ENCODE measurements at places on chromosomes 2 and 18.

DNA sequence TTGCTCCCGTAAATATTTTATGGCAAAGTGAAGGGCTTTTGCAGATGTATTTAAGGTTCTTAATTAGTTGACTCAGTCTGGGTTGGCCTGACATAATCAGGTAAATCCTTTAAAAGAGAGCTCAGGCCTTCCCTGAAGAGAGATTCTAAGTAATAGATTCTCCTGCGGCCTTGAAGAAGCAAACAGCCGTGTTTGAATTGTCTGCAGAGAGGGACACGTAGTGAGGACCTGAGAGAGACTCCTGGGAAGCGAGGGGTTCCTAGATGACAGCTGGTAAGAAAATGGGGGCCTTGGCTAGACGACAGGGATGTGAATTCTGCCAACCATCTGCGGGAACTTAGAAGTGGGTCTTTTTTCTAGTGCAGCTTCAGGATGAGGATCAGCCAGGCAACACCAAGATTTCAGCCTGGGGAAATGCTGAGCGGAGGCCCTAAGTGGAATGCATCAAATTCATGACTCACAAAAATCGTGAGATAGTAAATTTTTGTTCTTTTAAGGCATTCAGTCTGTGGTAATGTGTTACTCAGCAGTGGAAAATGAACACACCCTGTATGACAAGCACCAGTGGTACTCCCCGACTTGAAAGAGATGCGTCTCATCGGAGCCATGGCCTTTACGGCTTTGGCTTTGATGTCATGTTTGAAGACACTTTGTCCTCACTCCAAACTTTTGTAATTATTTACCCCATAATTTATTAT is 62.1 kb upstream of the SMIM21 start:
- DNase-seq, result no peak

DNA sequence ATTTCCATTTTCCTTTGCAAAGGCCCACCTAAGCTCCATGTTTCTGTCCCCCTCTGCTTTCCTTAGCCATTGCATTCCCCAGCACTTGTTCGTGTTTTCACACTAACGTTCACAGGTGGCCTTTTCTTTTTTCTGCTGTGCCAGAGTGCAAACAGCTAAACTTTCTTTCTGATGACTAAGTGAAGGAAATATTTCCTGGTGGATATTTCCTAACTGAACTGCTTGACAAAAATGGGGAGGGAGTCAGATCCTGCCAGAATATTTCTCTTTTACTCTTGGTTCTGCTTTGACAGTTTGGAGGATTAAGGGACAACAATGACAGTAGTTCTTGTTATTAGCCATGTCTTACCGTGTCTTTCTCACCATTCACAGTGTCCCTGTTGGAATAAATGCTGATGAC is 344.0 kb downstream of the ARHGAP15 start:
- DNase-seq, result no peak

- DNase-seq, result no peak
Measured at GRCh38 chr2:235677937-235678336, 184.1 kb downstream of the AGAP1 start.

- no peak for DNase-seq
Measured at GRCh38 chr18:63585988-63586387, 1.2 kb upstream of the SERPINB13 start.

DNA sequence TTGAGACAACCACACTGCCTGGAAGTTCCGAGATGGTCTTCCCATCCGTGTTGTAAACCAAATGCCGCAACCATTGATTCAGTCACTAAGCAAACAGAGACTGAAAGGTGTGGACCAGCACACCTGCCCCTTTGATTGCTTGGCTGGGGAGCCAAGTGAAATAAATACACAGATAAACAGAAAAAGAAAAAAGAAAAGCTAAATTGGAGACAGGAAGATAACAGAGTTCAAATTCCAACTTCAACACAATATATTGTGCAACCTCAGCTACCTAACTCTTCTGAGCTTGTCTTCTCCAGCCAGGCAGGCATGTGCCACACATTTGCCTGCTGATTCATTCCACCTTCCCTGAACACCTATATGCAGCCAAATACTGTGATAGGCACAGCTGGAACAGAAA is 110.9 kb downstream of the PID1 start:
- no peak for DNase-seq

GRCh38 chr2:190351955-190352354 is 8.6 kb downstream of the INPP1 start:
- no peak for DNase-seq

GRCh38 chr2:78304678-78305077 is 720.8 kb upstream of the REG3G start:
- DNase-seq, result no peak

DNA sequence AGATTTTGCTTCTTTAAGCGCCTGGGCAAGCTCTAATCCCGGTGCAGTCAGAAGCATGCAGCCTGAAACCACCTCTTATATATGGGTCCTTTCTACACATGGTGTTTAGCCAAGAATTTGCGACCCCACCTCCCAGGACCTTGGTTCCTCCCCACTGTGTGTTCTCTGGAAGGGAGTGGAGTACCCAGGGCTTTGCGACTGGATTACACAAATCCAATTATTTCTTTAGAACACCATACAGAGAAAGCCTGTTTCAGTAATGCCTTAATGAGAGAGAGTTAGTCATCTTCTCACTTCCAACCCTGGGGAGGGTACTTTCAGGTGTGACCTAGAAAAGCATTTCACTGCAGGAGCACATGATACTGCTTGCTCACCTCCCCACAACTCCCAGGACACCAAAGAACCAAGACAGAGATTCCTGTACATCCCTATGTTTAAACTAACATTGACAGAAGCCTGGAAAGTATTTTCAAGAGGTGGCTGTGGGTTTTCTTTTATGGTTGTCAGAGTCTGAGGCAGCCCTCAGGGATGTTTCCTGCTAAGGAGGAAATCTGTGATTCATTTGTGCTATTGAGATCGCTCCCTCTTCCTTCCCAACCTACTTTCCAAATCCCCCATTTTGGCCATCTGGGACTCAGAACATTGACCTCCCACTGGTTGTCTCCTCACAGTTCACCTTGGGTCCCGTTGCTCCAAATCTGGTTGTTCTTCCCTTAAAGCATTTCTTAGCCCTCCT is at the start of gene CAPN14:
Gene CAPN14 (minus strand): TSS at position 51 of the 736 bp plus-strand sequence. CDS start 12,068 bp downstream, outside the sequence.
- no peak for DNase-seq

GRCh38 chr2:71588497-71589170 is 135.3 kb downstream of the DYSF start:
- DNase-seq, result no peak

DNA sequence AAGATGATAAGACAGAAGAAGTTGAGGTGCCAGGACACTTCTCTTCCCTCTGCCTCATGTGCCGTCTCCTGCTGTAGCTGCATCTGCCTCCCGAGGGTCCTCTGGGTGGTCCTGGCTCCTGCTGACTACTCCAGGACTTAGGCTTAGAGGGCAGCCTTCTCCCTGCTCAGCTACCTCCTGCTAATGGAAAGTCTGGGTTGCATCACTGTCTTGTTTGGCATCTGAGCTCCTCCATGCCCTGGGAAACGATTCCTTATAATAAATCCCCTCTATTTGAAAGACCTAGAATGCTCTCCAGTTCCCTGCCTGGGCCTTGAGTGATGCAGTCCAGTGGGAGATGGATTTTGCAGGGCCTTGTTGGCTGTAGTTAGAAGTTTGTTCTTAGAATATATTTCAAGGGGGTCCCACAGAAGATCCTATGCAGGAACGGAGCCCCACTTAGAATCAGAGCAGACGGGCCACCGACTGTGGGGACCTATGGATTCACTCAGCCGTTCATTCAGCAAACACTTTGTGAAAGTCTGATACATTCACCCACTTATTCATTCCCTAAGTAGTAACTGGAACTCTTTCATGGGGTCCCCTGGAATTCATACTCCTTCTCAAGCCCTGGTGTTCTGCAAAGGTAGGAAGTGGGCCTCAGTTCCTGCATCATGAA is 269.8 kb upstream of the HDAC4 start:
- DNase-seq, result no peak

- DNase-seq, result no peak
Measured at GRCh38 chr2:73850009-73850408, 21.2 kb downstream of the STAMBP start.

- DNase-seq, result no peak
Measured at GRCh38 chr2:12347066-12347493, 369.7 kb upstream of the TRIB2 start.

DNA sequence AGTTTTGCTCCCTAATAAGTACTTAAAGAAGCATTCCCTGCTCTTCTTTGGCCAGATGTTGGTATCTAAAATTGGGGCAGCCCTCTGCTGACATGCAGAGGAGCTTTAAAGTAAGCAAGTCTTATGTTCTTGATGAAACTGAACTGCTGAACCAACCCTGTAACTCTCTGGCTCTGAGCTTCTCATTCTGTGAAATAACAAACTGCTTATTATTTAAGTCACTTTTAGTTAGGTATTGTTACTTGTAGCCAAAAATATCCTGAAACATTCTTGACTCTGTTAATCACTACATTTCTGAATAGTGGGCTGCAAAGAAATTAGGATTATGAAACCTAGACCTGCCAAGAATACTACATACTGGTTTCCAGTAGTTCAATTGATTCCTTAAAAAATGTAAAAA is 15.5 kb downstream of the PPP3R1 start:
- DNase-seq, result no peak

DNA sequence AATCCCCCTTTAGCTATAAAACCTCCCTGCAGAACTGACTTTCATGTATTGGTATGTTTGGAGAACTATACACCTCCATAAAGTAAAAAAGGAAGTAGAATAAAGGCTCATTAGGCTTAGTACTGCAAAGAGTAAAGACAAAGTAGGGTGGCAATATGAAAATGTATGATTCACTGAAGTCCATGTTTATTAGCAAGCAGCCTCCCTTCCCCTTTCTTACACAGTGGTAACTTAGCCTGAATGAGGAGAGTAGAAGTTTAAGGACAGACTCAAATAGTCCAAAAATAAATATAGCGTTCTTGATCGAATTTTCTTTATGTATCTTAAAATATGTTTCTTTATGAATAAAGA is 1.5 kb downstream of the ZNF804A start:
- DNase-seq, result no peak

DNA sequence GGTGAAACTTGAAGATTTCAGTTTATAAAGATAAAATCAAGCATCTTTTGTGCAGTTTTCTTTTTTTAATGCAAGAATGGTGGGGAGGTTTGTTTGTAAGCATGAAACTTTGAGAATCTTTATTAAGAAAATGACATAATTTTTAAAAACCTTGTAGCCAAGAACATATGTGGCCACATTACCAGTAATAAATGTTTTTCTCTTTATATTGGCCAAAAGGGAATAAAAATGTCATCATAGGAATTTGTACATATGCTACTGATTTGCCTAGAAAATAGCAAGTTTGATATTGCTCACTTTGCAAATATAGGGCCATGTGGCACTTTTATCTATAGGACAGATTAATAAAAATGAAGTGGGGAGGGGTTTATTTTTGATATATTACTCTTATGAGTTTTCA is 25.6 kb downstream of the METTL21A start:
- DNase-seq, result no peak

- no peak for DNase-seq
Measured at GRCh38 chr2:221676566-221677172, 104.6 kb upstream of the EPHA4 start.

- DNase-seq, result no peak
Measured at GRCh38 chr2:239324456-239324855, 76.4 kb downstream of the HDAC4 start.

DNA sequence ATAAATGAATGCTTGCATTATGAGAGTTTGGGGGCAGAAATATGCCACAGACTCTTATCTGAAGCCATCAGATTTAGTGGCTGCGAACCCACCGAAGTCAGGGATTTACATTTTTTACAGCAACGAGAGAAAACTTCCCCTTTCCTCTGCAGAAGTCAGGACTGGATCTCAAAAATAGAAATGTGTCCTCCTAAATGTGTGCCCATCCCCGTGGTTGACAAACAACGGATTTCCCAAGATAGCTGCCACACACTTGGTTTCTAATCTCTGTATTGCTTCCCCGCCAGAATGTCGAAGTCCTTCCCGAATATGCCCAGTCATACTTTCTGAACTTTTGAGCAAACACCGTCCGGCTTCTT is 879 bp upstream of the ADAM23 start:
- DNase-seq, result no peak

DNA sequence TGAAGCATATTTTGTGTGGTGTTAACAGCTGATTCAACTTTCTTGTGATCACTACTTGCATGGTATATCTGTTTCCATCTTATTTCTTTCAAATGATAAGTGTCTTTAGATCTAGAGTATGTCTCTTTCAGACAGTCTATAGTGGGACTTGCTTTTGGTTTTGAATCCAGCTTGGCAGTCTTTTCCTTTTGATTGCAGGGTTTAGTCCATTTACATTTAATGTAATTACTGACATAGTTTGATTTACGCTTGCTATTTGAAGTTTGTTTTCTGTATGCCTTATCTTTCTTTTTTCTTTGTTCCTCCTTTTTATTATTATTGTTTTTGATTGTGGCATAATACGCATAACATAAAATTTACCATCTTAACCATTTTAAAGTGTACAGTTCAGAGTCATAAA is 9.2 kb upstream of the RALBP1 start:
- no peak for DNase-seq

DNA sequence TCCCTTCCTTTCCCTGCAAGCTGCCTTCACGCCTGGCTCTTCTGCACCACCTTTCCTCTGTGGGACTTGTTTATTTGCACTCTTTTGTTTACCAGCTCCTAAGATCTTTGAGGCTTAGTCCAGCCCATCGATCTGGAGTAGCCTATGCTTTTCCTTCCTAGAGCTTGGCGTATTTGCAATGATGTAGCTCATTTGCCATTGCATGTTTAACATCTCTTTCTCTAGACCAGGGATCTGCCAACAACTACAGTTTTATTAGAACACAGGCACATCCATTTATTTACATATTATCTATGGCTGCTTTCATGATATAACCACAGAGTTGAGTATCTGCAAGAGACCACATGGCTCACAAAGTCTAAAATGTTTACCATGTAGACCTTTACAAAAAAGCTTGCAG is 150.4 kb downstream of the RAPGEF4 start:
- no peak for DNase-seq

DNA sequence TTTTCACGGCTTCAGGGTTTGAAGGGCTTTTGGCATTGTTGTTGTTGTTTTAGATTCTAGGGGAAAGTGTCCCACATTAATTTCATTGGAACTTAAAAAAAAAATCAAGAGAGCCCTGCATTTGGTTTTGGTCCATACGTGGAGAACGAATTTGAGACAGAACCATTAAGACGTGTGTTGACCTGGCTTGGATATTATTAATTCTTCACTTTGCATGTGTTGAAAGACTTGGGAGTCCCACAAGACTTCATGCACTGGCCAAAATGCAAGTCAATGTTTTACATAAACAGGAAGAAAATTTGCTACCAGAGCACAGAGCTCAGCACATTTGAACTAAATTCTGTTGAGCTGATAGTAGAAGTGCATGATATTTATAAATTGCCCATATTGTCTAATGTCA is 761.2 kb upstream of the ACVR2A start:
- no peak for DNase-seq

DNA sequence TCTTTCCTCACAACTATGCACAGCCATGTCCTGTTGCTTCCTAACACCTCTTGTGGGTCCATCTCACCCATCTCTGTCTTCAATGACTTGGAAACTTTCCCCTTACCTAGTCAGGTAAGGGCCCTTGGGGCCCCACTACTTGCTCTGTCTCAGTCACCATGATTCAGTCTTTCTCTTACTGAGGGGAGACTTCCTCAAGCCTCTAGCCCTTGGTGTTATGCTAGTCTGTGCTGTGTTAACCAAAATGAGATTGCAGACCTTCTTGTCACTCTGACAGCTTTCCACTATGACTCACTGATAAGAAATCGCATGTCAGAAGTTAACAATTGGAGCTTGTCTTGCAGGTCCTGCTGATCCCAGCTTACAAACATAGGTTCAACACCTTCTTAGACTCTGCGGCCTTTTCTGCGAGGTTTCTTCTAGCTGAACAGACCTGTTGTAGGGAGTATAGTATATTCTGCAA is 65.3 kb downstream of the WDR75 start:
- DNase-seq, result no peak

GRCh38 chr18:45920367-45920766 is 46.8 kb downstream of the EPG5 start:
- no peak for DNase-seq
